OCI-M1 (cell line): ENCODE measurements at places on chromosomes 1 and 21.

GRCh38 chr1:113905435-113905861 is 322 bp downstream of the DCLRE1B start:
- DNase-seq = peak; percentile 67

GRCh38 chr1:32816676-32817158 is 441 bp downstream of the YARS1 start:
- peak; percentile 69 for DNase-seq

DNA sequence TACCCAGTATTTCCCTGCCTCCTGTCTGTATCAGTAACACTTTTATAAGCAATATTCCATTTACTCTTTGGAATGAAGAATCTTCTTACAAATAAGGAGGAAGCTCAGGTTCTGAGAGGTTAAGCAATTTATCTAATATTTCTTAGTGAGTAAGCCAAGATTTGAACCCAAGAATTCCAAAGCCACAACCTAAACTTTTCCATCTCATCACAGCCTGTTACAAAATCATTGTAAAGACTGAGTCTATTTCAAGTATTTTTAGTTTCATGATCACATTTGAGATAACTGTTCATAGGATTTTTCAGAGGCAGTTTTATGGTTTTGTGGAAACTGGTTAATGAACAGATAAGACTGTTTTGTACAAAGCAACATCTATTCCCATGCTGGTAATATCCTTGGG is 29.8 kb upstream of the HHAT start:
- DNase-seq = no peak

GRCh38 chr1:172887162-172887561 is 163.6 kb downstream of the TNFSF18 start:
- no peak for DNase-seq

- DNase-seq = no peak
Measured at GRCh38 chr1:61071205-61072130, 10.9 kb upstream of the NFIA start.

DNA sequence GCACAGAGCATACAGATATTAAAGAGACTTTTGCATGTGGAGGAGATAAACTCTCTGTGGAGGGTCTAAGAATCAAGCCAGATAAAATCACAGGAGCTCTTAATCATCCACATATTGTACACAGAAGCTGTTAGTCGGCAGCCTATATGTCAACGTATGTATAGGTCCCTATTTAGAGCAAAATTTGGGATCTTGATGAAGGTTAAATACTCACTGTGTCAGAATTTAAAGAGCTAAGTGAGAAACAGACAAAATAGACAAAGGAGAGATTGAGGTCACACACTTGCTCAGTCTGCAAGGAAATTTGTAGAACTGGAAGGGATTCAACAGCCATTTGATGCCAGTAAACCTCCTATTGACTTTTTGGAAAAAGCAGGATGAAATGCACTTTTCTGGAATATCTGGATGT is 4.1 kb upstream of the IRF2BP2 start:
- DNase-seq = no peak

DNA sequence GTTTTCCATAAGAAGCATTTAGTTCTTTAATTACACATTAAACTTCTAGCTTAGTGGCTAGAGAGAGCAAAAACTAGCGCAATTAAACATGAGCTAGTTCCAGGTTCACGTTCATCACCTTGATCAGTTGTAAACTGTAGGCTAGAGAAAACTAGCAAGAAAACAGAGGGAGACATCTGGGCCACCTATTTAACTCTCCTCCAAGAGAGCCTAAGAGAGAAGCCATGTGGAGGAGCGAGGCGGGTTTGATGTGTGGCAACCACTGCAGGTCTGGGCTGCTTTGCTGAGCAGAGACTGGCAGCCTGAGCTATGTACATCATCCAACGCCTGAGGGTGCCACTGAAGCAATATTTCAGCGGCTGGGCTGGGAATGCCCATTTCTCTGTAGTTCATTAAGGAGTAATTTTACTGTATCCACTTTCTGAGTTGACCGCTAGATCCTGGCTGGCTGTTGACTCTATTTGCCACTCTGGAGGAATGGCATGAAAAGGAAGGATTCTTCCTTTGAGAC is 252.9 kb downstream of the DYRK1A start:
- peak; percentile 34 for DNase-seq

- peak; percentile 54 for DNase-seq
Measured at GRCh38 chr1:198788561-198789064, 149.8 kb downstream of the PTPRC start.

- peak; percentile 46 for DNase-seq
Measured at GRCh38 chr1:99786751-99787501, 20.5 kb upstream of the FRRS1 start.

DNA sequence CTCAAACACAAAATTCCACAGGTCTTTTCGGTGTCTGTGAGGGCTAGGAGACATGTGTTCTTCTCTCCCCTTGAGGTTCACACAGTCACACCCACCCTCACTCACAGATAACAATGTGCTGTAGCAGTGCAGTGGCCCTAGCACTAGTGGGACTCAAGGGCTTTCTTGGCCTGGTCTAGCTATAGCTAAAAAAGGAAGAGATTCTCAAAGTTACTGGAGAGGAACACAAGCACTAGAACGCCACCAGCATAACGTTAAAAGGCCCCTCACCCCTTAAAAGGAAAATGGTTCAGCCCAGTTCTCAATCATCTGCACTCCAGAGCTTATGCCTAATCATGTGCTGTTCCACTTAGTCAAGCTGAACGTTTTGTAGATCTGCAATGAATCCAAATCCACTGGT is 39.5 kb downstream of the RGS8 start:
- peak; percentile 55 for DNase-seq

GRCh38 chr1:198771563-198772153 is 132.8 kb downstream of the PTPRC start:
- peak; percentile 82 for DNase-seq

DNA sequence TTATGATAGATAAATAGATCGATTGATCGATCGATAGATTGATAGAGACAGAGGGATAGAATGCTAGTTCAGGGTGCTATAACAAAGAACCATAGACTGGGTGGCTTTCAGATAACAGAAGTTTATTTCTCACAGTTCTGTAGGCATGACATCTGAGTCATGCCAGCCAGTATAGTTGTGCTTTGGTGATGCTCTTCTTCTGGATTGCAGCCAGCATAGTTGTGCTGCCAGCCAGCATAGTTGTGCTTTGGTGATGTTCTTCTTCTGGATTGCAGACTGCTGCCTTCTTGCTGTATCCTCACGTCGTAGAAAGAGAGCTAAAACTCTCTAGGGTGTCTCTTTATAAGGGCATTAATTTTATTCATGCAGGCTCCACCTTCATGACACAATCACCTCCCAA is 860.8 kb downstream of the BRINP3 start:
- DNase-seq = no peak

DNA sequence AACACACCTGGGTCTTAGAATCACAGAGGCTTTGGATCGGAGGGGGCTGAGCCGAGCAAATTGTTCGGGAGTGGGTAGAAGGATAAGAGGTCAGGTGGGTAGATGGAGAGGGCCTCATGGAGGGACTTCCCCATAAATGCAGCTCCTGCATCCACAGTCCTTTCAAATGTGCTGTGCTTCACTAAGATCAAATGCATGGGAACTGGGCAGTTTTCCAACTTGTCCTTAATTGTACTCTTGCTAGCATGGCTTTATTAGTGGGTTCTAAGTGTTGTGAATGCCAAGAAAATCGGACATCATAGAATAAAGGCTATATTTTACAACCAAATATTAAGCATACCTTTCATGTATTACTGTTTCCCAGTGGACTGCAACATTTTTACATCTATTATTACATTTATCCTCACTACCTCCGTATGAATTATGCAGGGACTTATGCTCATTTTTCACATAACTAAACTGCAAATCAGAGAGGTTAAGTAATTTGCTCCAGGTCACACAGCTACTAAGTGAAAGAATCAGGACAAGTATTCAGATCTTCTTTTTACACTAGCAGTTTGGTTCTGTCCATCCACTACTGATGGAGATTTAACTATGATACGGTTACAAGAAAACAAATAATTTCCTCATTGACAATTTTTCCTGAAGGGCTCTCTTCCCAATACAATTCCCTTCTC is 174.5 kb upstream of the RUNX1 start:
- no peak for DNase-seq

GRCh38 chr21:32192291-32193097 is 86.4 kb downstream of the MIS18A start:
- DNase-seq = no peak

- DNase-seq = no peak
Measured at GRCh38 chr1:40909281-40909680, 47.1 kb upstream of the CITED4 start.
